T-helper 17 cell (primary cell): ENCODE measurements at places on chromosomes 6 and 20. TPM values are rescaled to one million over a fixed set of nuclear protein-coding genes. Genes with fewer than 3 reads are reported as not detected.

The C20orf204 gene
- 10.4 TPM for total RNA-seq

GRCh38 chr6:41643899-41644269 lies 5.6 kb downstream of the MDFI start:
- no peak for DNase-seq

- DNase-seq: no peak
Observed at GRCh38 chr6:62683063-62683462, 397.0 kb upstream of the KHDRBS2 start.

The WFDC12 gene
- not detected for total RNA-seq

- DNase-seq: no peak
Observed at GRCh38 chr6:84222426-84222825, 5.0 kb downstream of the CEP162 start.

The WDR27 gene
- total RNA-seq: 25.7 TPM

The ESF1 gene
- 8.3 TPM for total RNA-seq

The SLC16A10 gene
- total RNA-seq: 6.3 TPM

- no peak for DNase-seq
Observed at GRCh38 chr6:135030532-135031178, 24.0 kb downstream of the HBS1L start.

DNA sequence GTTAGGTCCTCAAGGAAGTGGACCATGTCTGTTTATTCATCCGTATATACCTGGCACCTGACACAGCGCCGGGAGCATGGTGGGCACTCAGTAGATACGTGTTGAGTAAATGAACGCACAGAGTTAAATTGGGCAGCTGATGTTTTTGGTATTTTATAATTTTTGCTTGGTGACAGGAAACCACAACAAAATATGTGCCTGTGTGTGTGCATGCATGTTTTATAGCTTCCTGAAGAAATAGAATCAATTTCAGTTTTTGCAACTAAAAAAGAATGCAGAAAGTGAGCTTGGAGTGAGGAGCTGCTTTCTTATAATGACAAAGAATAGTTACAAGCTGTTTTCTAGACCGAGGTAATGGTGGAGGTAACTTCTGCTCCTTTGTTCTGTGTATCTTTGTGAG lies 91.4 kb downstream of the PLCB4 start:
- DNase-seq: no peak

GRCh38 chr20:3543901-3544507 lies 73.2 kb downstream of the ATRN start:
- no peak for DNase-seq

DNA sequence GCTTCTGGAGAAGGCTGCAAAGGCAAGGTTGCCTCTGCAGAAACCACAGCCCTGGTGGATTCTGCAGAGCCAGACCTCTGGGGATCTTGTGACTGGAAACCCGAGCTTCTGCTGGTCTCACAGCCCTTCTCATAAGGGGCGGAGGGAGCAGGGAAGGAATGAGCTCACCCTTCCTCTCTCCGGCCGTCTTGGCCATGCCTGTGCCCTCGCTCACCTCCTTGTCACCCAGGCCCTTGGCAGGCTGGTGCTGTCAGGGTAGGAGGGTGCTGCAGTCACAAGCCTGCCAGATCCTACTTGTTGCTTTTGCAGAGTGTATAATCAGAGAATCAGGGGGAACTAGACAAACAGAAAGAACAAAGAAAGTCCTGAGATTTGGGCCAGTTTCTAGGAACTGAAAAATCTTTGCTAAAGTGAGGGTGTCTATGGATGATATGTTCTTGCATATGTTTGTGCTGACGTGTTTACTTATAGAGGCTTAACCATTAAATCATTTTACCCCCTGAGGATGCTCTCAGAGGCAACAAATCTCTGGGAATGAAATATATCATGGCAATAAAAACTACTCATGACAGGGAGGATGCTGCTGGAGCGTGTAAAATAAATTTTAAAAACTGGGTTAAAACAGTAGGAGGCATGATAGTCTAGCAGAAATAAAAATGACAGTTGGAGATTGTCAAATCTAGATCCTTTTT lies 244.9 kb upstream of the SOX4 start:
- DNase-seq: no peak

GRCh38 chr6:25560865-25561264 lies 91.2 kb upstream of the SCGN start:
- no peak for DNase-seq

GRCh38 chr6:31430449-31430848 lies 27.1 kb downstream of the MICA start:
- DNase-seq: no peak

GRCh38 chr6:82415820-82416219 lies 52.2 kb downstream of the TPBG start:
- no peak for DNase-seq

- no peak for DNase-seq
Observed at GRCh38 chr6:133436652-133437051, 195.5 kb downstream of the EYA4 start.

The FAM135A gene
- total RNA-seq: 8.1 TPM

The LY6G5C gene
- total RNA-seq: 3.8 TPM

GRCh38 chr6:47207261-47207660 lies 102.4 kb downstream of the TNFRSF21 start:
- DNase-seq: no peak

The FNDC11 gene
- total RNA-seq: 0.99 TPM

DNA sequence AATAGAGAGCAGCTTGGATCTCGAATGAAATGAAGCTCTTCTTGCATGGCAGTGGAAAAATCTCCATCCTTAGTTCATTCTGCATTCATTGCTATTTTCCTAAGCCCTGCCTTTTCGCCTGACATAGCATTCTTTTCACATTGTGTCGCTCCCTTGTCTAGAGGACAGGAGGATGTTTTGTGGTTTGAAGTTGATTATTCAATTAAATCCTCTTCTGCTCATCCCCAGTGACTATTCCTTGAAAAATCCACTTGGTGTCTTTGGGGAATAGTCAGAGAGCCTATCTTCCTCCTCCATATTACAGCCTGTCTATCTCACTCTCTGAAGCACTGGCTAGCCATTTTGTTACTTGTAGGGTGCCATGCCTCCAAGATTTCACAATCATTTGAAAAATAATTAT lies 161.2 kb downstream of the KLHL32 start:
- no peak for DNase-seq

DNA sequence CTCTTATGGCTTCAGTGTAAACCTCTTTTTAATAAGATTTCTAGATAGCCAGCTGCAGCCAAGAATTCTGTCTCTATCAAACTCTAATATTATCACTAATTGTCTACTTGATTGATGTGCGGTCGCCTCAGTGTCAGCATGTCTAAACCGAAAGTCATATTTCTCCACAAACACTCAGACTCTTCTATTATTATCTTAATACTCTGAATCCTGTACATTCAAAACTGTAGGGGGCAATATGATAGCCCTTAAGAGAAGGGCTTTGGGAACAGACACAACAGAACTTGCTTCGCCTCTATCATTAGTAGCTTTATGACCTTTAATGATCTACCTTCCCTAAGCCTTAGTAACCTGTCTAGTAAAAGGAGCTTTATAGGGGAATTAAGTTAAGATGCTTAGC lies 379.7 kb upstream of the PTCHD4 start:
- DNase-seq: no peak

GRCh38 chr6:82094166-82094806 lies 153.3 kb downstream of the IBTK start:
- no peak for DNase-seq

The PCSK2 gene
- not detected for total RNA-seq

The PROKR2 gene
- not detected for total RNA-seq

- DNase-seq: no peak
Observed at GRCh38 chr6:111382476-111383294, 100.3 kb downstream of the REV3L start.

GRCh38 chr20:21154692-21155091 lies 28.8 kb downstream of the KIZ start:
- no peak for DNase-seq

DNA sequence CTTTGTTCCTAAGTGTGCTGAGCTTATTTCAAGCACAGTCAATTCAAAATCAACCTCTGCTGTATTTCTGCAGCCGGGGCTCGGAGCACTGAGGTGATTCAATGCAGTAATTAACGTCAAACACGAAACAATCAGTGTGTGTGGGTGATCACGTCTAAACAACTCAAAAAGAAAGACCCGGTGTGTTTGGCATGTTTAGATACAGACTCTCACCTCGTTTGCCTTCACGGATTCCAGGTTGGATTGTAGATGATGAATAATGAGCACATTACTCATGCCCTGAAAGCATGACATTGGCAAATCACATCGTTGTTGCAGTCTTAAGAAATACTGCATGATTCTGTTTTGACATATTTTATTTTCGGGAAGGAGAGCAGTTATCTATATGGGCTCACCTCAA lies 231.0 kb downstream of the QKI start:
- no peak for DNase-seq

- DNase-seq: no peak
Observed at GRCh38 chr6:15400572-15401004, 154.7 kb downstream of the JARID2 start.

The DLK2 gene
- total RNA-seq: 0.25 TPM

DNA sequence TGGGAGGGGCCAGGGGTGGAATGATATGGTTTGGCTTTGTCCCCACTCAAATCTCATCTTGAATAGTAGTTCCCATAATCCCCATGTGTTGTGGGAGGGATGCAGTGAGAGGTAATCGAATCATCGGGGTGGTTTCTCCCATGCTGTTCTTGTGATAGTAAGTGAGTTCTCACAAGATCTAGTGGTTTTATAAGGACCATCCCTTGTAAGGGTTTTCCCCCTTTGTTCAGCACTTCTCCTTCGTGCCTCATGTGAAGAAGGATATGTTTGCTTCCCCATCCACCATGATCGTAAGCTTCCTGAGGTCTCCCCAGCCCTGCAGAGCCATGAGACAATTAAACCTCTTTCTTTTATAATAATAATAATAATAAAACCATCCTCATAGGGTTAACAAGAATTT lies 88.8 kb upstream of the PRND start:
- DNase-seq: no peak
